Uterine smooth muscle cell (primary cell): ENCODE measurements at places on chromosomes 5 and 9. TPM values are rescaled to one million over a fixed set of nuclear protein-coding genes. Genes with fewer than 3 reads are reported as not detected.

The SHOC1 gene
- under 0.01 TPM in 1 of 2 replicates, not detected in the other for total RNA-seq

The DND1 gene
- 0.12 and 0.33 TPM in 2 replicates for total RNA-seq

The HAPLN1 gene
- 0.11 and 0.37 TPM in 2 replicates for total RNA-seq

The OR1J2 gene
- not detected in 2 replicates for total RNA-seq

The GM2A gene
- 12.9 and 27.4 TPM in 2 replicates for total RNA-seq

The DNM1 gene
- total RNA-seq: 19.5 and 20.7 TPM in 2 replicates

The SPACA9 gene
- 2.1 and 2.6 TPM in 2 replicates for total RNA-seq

The SPATA31D4 gene
- under 0.01 TPM in 1 of 2 replicates, not detected in the other for total RNA-seq

The RNF224 gene
- 0.11 TPM in 1 of 2 replicates, not detected in the other for total RNA-seq

The SLC1A1 gene
- total RNA-seq: 15.7 and 21.1 TPM in 2 replicates

The EIF4EBP3 gene
- 0.77 and 1.1 TPM in 2 replicates for total RNA-seq

The QRFP gene
- total RNA-seq: not detected in 2 replicates

The NRARP gene
- 0.11 and 0.12 TPM in 2 replicates for total RNA-seq

The GABRA6 gene
- total RNA-seq: not detected in 2 replicates
